ENCODE measurements at places on chromosomes 4 and X.
A peak's percentile ranks its signal among the peaks of the same experiment; 100 is the strongest.

GRCh38 chr4:87423317-87424098 lies 1.1 kb downstream of the NUDT9 start:
- DNase-seq, result peak; percentile 55

GRCh38 chr4:116387937-116388474 lies 697.4 kb downstream of the TRAM1L1 start:
- no peak for DNase-seq

GRCh38 chr4:163833669-163834068 lies 339.2 kb downstream of the TMA16 start:
- DNase-seq, result no peak

- no peak for DNase-seq
Measured at GRCh38 chr4:94290245-94290644, 52.4 kb downstream of the HPGDS start.

DNA sequence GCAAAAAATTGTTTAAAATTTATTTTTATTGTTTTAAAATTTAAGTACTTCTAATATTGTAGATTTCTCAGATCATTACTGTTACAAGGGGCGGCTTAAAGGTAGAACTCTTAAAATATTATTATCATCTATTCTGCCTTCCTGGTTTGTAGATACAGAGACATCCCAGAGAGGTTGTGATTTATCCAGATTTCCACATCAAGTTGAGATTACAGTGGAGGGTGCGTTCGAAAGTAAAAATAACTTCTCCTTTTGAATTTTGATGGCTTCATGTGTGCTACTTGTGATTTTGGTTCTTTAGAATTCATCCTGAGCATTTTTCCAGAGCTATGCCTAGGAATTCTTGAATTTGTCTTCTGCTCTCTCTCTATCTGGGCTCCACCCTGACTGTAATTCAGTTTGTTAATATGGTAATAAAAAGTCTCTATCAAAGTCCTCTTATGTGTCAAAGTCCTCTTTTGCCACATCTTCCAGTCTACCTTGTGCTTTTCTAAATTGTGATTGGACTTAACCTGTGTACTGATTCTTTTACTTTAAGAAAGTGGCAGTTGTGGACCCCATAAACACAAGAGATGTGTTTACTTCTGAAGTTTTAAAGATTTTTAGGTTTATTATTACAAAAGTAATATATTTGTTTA lies 37.2 kb downstream of the CLCN3 start:
- DNase-seq, result no peak

GRCh38 chrX:19866626-19867410 lies 20.6 kb downstream of the SH3KBP1 start:
- no peak for DNase-seq

- DNase-seq, result no peak
Measured at GRCh38 chr4:173145131-173145530, 23.5 kb upstream of the GALNT7 start.

DNA sequence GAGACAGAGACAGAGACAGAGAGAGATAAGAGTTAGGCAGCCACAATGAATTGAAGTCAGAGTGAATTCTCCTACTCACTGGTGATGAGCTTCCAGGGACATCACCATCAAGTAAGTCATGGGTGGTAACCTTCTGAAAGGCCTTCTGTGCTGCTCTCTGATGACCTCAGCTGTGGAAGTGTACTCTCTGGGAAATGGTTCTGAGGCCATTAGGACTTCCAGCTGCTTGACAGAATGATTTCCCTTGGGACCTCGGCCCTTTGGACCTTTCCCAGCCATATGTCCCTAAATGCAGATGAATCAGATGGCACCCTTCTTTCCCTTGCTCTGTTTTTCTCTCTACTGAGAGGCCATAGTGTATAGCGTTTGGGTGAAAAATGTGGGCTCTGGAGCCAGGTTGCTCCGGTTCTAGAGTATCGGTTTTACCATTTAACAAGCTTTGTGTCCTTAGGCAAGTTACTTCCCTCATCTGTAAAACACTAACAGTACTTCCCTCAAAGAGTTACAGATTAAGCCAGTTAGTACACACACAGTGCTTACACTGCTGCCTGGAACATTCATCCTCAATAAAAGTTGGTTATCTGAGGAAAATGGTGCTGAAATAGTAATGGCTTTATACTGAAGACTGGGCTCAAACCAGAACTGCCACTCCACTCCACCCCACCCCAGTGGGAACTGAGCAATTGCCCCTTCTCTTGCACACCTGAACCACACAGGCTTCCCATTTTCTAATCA lies 7.6 kb downstream of the SEPTIN11 start:
- no peak for DNase-seq

DNA sequence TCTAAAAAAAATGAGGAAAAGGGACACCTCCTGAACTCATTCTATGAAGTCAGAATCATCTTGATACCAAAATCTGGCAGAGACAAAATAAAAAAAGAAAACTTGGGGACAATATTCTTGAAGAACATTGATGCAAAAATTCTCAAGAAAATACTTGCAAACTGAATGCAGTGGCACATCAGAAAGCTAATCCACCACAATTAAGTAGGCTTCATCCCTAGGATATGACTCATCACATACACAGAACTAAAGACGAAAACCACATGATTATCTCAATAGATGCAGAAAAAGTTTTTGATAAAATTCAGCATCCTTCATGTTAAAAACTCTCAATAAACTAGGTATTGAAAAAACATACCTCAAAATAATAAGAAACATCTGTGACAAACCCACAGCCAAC lies 98.3 kb downstream of the FAM47B start:
- DNase-seq, result no peak

DNA sequence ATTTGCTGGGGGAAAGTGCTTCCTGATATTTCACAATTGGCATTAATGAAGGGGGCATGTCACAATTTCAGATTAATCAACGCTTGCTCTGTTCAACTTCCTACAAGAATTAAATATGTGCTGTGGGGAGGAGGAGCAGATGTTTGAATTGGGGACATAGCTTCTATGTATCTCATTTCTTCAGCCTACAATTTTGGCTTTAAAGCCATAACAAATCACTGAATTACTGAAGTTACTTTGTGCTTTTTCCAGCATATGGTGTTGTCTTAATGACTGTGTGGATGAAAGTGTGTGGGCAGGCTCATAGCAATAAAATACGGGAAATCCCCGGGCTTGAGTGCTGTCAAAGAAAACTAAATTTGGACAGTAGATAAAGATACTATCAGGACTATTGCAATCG lies 813 bp downstream of the TLR7 start:
- DNase-seq, result peak; percentile 18

DNA sequence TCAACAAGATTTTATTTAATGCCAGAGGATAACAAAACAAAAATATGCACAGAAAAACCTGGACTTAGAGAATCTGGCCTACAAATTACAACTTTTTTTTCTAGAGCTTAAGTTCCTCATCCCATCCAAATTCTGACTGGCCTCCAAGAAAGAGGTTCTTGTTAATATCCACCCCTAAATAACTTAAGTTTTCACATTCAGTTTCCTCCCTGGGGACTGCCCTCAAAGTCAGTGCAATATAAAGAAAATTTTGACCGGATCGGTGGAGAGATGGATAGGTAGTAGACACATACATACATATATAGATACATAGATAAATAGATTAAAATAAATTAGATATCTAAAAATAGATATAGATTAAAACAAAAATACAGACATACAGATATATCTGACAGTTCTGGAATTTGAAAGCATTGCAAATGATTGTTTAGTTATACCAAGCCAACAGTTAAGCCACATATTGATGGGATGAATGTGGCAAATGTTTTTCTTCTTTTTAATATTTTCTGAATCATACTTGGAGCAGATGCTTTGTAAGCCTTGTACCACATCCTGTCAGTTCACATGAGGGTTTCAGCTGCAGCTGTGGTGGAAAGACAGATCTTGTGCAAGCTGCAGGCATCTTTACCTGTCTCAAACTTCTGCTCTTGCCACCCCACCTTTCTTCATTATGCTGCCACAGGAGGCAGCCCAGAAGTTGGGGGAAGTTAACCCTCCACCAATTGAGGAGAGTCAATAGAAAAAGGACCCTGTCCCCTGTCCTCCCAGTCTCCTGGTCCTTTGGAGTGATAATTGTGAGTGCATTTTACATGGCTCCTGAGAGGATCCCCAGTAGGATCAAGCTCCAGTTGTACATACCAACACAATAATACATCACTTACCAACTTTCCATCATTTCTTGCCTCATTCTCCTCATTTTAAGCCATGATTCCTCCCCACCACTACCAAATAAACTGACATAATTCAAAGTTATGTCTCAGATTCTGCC lies 58.5 kb upstream of the PRDM8 start:
- peak; percentile 79 for DNase-seq

GRCh38 chr4:153713866-153714646 lies 30.0 kb downstream of the TLR2 start:
- DNase-seq, result peak; percentile 74

DNA sequence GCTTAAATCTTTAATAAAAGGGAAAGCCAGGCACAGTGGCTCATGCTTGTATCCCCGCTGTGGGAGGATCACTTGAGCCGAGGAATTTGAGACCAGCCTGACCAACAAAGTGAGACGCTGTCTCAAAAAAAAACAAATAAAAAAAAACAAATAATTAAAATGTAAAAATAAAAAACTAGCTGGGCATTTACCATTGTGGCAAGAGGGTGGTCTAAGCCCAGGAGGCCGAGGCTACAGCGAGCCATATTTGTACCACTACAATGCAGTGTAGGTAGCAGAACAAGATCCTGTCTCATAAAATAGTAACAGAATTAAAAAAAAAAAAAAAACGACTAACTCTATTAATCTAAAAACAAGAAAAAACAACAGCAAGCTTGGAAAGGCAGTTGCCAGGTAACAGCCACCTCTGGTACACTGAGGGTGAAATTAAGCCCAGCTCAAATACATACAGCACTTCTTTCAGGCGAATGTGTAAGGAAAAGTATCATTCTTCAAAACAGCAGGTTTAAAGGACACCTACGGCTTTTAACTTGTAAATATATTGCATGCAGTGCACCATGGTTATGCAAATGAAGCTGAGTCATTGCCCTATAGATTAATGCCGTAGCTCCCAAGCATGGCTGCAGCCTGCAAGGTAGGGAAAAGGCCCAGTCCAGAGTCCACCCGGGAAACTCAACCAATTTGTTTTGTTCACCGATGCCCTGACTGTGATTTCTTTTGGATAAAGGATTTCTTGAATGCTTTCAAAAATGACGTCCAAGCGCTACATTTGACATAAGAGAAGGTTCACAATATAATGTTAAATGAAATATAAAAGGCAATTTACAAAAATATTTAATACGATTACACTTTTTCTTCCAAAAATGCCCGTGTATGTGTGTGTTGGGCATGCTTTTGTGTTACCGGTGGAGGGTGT lies 14.5 kb upstream of the TXLNG start:
- DNase-seq, result peak; percentile 87

GRCh38 chr4:147994491-147995385 lies 262.9 kb downstream of the ARHGAP10 start:
- no peak for DNase-seq

GRCh38 chr4:151199319-151200190 lies 77.4 kb upstream of the PRSS48 start:
- DNase-seq, result no peak

- DNase-seq, result no peak
Measured at GRCh38 chr4:75889537-75890199, 12.6 kb downstream of the PPEF2 start.

DNA sequence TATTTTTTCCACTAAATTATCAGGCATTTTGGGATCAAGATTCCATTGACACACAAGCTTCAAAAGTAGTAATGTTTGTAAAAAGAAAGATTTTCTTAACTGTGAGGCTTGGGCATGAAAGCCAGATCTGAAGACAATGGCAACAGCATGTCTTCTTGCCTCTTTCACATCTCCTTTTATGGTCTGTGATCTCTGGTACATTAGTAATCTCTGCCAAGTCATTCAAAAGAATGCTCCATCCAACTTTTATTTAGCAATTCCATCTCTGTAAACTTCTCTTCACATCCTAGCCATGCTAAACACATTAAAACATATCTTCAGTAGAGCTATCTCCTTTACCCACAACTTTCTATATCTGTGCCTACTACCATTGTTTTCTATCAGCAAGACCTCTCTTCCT lies 465.4 kb downstream of the FAT4 start:
- no peak for DNase-seq

- no peak for DNase-seq
Measured at GRCh38 chrX:9383655-9384054, 81.2 kb upstream of the TBL1X start.

DNA sequence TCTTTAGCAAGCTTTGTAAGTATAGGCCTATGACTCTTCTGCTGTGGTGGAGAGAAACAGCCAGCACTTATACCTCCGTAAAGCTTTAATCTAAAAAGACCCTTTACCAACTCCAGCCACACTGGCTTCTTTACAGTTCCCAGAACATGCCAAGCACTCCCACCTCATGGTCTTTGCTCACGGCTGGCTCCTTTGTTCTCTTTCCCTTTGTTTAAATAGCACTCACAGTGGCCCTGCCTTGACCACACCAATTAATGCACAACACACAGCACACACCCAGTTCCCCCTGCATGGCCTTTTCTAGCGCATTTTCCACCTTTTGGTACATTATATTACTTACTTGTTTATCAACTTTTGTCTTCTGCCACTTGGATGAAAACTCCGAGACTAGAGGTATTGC lies 18.9 kb downstream of the PPID start:
- DNase-seq, result no peak

- no peak for DNase-seq
Measured at GRCh38 chr4:98614662-98615061, 43.7 kb downstream of the TSPAN5 start.

DNA sequence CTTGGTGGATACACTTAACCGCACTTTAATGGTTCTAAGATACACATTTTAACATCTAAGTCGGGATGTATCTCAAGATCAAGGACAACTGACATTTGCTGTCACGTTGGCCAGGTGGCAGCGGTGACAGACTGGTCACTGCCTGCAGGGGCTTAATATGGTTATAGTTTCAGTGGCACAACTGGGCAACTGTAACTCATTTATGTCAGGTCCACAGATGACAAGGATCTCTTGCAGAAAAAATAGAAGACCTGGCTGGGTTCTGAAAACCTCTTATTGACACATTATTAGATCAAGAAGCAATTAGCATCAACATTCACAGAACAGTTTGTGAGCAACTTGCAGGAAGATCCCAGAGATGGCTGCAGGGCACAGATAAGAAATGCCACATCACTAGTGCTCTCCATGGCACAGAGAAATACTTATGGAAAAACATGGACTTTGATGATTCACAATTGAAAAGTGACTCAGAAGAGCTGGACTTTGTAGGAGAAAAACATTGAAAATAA lies 99.6 kb upstream of the SORBS2 start:
- DNase-seq, result peak; percentile 9

DNA sequence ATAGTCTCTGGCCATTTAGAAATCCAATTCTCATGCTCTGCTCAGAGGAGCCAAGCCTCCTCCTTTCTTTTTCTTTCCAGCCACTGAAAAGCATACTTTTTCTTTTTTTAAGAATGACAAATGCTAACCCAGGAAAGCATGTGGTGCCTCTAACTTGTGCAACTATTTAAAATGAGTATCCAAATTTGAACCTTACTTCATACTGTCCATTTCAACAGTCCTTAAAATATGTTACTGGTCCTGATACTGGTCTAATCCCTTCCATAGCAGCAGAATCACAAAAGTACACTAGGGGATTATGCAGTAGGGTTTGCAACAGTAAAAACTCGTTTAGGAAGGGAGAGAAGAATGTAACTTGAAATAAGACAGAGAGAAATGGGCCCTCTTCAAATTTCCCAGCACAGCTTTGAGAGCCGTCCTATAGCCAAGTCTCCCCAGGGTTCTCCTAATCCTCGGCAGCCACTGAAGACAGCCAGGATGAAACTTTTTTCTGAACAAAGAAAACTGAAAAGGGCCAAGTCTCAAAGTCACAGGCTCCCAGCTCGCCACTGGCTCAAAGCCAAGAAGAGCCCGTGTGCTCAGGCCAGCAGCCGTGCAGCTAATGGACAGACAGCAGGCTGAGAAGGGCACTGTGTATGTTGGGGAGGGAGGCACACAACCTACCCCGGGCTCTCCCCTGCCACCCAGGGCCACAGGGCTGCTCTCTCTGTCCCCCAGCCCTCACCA lies 39.5 kb downstream of the GPC4 start:
- DNase-seq, result no peak
